Bone marrow (tissue), 2 donors: ENCODE measurements at places on chromosomes 7 and 10.

DNA sequence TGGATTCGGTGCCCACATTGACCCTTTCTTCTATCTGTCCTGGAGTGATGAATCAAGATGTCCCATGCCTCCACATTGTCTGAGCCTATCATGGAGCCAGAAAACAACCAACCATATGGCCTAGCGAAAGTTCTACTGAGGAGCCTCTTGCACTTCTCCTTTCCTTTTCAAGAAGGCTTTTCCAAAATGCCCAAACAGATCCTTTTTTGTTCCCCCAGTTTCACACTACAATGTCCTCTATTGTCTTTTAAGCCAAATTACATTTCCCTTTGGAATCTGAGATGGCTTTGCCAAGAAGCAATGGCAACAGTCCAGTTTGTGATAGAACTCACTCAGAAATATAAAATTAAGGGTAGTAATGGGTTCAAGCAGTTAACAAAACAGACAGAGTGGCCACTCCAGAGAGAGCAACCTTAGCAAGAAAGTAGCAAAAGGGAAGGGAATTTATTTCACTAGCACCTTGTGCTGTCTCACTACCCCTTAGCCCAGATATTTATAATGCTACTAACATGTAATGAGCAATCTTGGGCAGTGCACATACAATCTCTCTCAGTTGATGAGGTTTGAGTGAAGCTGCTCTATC lies 194.6 kb upstream of the PDE1C start:
- no peak for DNase-seq

DNA sequence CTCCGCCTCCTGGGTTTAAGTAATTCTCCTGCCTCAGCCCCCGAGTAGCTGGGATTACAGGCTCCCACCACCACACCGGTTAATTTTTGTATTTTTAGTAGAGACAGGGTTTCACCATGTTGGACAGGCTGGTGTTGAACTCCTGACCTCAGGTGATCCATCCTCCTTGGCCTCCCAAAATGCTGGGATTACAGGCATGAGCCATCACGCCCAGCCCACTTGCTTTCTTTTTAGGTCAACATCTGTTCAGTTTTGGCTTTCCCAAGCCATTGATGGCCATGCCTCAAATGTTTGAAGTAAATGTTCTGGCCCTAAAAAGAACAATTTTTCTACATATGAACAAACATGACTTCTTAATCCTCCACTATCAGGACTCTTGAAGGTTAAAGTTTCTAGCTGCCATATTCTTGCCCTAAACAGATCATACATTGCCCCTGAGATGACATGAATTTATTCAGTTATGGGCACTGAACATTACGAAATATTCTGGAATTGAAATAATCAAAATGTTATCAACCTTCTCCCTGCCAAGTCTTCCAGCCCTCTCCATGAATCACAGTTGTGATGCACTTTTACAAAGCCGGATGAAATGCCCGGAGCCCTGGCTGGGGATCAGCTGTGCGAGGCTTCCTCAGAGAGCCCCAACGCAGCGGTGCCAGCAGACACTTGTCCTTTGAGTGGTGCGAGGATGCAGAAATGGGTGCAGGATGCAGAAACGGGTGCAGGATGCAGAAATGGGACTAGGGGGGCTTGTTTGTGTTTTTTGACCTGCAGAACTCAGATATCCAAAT lies 2.9 kb downstream of the MRLN start:
- DNase-seq, result no peak

GRCh38 chr7:96591900-96592676 lies 117.6 kb downstream of the SEM1 start:
- no peak for DNase-seq

- no peak for DNase-seq
Measured at GRCh38 chr10:13078912-13079775, 20.8 kb upstream of the OPTN start.

DNA sequence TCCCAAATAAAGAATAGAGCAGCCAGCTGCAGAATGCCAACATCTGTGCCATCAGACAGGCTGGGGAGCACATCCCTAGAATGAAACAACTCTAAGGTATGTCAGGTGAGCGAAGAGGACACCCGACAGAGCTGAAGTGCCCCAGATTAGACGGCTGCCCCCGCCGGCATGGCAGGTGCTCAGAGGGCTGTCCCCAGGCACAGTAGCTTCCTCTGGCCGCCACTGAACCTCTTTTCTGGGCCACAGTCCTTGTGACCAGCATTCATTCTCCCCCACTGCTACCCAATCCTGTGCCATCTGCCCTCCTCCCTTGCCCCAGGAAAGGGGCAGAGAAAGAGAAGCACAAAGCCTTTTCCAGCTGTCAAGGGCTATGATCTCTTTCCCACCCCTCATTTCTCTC lies 41.7 kb downstream of the RGS10 start:
- no peak for DNase-seq

GRCh38 chr7:47485640-47486435 lies 96.1 kb downstream of the TNS3 start:
- no peak for DNase-seq

- no peak for DNase-seq
Measured at GRCh38 chr10:90286941-90287340, 570.9 kb downstream of the HTR7 start.

GRCh38 chr7:106618480-106618879 lies 42.5 kb downstream of the CCDC71L start:
- DNase-seq, result no peak

GRCh38 chr7:142030294-142030693 lies 34.6 kb downstream of the MGAM start:
- no peak for DNase-seq

- no peak for DNase-seq
Measured at GRCh38 chr10:23015021-23015707, 80.2 kb upstream of the MSRB2 start.

- no peak for DNase-seq
Measured at GRCh38 chr7:14875941-14876587, 26.5 kb downstream of the DGKB start.

DNA sequence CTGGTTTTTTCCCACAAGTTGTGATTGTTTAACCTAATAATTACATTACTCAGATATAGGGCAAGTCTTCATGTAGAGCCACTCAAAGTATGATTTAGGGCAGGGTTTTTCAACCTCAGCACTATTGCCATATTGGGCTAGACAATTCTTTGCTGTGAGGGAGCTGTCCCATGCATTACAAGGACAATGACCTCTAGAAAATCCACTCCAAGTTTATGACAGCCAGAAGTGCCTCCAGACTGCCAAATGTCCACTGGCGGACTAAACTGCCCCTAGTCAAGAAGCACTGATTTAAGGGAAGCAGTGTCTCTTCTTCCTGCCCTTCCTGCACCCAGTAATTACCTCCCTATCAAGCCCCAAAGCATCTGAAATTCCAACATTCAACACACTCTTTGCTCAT lies 54.4 kb downstream of the ZNF800 start:
- DNase-seq, result no peak

- DNase-seq, result no peak
Measured at GRCh38 chr7:89607792-89608191, 546.5 kb upstream of the STEAP1 start.

DNA sequence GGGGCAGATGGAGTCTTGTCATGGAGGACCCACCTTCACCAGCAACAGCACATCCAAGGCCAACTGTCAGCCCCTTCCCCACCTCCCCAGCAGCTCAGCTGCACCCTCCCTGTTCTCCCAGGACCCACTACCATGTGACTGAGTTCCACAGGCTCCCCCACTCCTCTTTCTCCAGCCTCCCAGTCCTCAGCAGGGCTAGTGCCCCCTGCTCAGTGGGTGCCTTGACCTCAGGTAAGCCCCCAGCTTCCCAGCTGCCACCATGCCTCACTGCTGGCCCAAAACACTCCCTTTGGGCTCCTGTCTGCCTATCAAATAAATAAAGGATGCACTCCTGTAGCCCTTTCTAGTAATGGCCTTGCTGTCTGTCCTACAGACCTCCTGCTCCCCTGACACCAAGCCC lies 174.4 kb downstream of the SLIT1 start:
- DNase-seq, result no peak

- DNase-seq, result no peak
Measured at GRCh38 chr7:27277628-27278027, 35.0 kb downstream of the EVX1 start.

DNA sequence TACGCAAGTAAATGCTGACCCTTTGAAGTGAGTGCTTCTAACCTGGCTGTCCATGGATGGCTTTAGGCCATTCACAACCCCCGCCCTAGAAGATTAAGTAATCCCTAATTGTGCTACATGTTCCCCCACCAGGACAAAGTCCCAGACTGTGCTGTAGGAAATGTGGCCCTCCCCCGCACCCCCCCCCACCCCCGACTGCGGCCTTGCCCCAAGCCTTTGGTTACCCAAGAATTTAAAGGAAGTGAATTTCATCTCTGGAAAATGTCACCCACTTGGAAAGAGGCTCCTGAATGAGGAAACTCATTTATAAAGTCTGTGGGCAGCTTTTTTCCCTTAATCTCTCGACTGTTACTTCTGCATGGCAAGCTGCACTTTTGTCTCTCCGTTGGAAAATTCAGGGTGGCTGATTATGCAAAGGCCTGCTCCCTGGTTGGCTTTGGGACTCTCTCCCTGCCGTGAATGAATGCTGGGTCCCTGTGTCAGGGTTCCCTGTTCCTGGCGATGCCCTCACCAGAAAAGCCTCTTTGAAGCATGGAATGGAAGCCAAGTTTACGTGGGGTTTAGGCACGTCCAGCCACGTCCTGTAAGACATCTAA lies 31.4 kb upstream of the AQP1 start:
- no peak for DNase-seq

DNA sequence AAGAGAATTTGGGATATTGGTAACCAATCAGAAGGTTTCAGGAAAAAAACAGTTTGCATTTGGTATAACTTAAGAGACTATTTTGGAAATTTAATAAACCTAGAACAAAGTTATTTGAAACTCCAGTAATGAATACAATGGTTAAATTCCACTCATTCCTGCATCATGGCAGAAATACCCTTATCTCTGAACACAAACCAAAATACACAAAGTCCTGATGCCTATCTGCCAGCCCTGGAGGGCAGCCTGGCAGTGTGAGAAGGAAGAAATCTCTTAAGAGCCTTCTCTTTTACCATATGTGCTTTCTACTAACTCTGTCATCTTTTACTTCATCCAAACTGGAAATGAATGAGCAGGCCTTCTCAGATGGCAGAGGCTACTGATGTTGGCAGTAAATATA lies 147.1 kb upstream of the LYZL1 start:
- DNase-seq, result no peak

- DNase-seq, result no peak
Measured at GRCh38 chr7:20030915-20031362, 186.2 kb downstream of the MACC1 start.

- no peak for DNase-seq
Measured at GRCh38 chr7:1748839-1749173, 78.7 kb downstream of the ELFN1 start.

- no peak for DNase-seq
Measured at GRCh38 chr10:29007748-29008610, 280.9 kb upstream of the LYZL1 start.

- no peak for DNase-seq
Measured at GRCh38 chr10:45433716-45434469, 59.9 kb downstream of the ALOX5 start.

DNA sequence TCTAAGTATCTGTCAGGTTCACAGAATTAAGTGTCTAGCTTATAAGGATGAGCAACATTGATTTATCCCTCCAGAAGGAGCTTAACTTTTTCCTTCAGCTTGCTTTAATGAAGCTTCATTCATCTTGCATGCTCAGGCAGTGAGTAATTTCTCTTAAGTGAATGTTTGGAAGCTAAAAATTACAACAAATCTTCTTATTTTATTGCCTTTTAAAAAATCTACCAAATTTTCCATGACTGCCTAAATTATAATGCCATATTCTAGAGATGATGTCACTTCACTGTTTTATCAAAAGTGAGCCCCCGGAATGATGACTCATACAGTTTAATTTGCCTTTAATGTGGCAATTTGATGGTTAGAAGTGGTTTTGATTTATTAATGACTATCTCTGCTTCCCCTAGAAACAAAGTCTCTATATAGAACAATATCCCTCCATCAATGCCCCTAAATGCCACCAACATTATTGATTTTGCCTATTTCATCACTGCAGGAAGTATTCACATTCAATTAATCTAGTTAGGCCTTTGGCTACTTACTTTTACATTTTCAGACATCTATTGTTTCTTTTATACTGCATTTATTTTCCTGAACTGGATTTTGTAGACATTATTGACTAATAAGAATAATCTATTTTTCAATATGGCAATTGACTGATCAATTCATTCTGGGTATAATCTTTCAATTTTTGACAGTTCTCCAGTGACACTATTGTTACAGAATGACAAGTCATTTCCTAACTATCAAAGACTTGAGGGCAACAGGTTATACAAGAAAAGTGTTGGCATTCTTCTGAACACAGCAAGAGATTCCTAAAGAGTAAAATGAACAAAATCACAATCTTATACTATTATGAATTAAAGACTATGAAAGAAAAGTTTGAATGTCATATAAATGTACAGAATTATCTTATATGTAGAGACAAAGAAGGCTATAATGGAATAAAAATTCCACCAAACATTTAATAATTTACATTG lies 139.3 kb upstream of the ODAD2 start:
- no peak for DNase-seq

GRCh38 chr10:17648243-17649035 lies 4.5 kb downstream of the STAM start:
- DNase-seq, result no peak

DNA sequence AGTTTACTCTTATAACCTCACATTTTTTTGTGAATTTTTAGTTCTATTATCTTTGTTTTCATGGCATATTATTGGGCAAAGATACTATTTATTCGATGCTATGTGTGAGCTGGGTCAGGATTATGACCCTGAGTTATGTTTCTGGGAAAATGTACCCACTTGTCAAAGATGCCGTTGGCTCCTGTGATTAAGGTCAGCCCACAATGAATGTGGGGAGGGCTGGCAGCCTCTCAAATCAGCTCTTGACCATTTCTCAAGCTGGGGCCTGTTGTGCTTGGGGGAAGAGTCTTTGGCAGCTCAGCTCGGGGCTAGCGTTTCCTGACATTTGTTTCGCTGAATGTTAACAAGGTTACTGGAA lies 97.5 kb downstream of the TCF7L2 start:
- DNase-seq, result no peak

GRCh38 chr7:37476428-37476827 lies 27.8 kb upstream of the ELMO1 start:
- no peak for DNase-seq

- DNase-seq, result no peak
Measured at GRCh38 chr10:88041243-88042159, 178.1 kb downstream of the PTEN start.

GRCh38 chr7:116988363-116988989 lies 35.2 kb downstream of the ST7 start:
- no peak for DNase-seq

- DNase-seq, result no peak
Measured at GRCh38 chr7:18798088-18798906, 302.7 kb downstream of the HDAC9 start.

DNA sequence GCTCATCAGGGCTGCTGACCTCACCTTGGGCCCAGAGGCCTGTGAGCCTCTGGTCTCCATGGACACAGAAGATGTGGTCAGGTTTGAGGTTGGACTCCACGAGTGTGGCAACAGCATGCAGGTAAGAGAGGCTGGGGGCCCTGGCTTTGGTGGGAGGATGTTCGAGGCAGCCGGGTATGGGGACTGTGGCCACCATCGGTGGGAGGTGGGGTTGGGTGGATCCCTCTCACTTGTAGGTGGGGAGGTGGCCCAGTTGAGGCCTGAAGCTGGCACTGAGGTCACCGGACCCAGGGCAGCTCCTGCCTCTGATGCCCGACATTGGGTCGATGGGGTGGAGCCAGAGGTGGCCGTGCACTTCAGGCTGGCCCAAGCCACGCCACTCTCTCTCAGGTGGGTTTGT lies 406 bp downstream of the ZP3 start:
- no peak for DNase-seq
